ENCODE measurements at places on chromosomes 13 and 19.

GRCh38 chr13:77002590-77003190 lies 10.8 kb downstream of the CLN5 start:
- peak; percentile 11 for DNase-seq

GRCh38 chr19:27935669-27936068 lies 1277.3 kb downstream of the UQCRFS1 start:
- DNase-seq: no peak

- no peak for DNase-seq
Observed at GRCh38 chr13:74973935-74974879, 507.8 kb downstream of the TBC1D4 start.

- peak; percentile 84 for DNase-seq
Observed at GRCh38 chr13:67230404-67231288, 510 bp upstream of the PCDH9 start.

DNA sequence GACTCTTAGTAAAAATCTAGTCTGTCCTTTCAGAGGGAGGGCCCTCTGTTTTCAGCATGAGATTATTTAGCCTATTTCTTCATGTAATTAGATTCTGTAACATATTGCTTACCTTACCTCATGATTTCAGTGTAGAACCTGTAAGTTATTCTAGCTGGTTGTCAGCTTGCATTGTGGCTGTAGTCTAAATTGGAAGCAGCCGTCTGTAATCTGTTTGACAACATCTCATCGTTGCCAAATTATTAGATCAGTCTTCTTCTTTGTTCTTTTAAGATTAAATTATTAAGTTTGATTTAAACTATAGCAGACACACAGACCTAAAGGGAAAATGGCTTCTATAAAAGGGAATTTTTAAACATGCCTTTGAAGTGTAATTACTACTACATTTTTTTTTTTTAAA lies 34.8 kb downstream of the SLAIN1 start:
- DNase-seq: no peak

Data from A172 (cell line).